Myometrial cell (primary cell): ENCODE measurements at places on chromosomes 16 and 17. TPM values are rescaled to one million over a fixed set of nuclear protein-coding genes. Genes with fewer than 3 reads are reported as not detected.

The SPATA22 gene
- total RNA-seq, result 0.71 TPM in 1 of 2 replicates, not detected in the other

The CPNE2 gene
- total RNA-seq, result 16.3 and 17.6 TPM in 2 replicates

The PRM2 gene
- not detected in 2 replicates for total RNA-seq

The PYDC1 gene
- not detected in 2 replicates for total RNA-seq

The C16orf74 gene
- total RNA-seq, result 27.8 and 28.0 TPM in 2 replicates

The CDH11 gene
- total RNA-seq, result 72.9 and 155 TPM in 2 replicates

The DUSP3 gene
- total RNA-seq, result 37.6 and 40.9 TPM in 2 replicates

The COA3 gene
- total RNA-seq, result 60.8 and 72.4 TPM in 2 replicates

The TNP2 gene
- not detected in 2 replicates for total RNA-seq

The ORAI3 gene
- 65.9 and 71.5 TPM in 2 replicates for total RNA-seq

The IL34 gene
- 0.89 and 2.3 TPM in 2 replicates for total RNA-seq

The SALL1 gene
- 2.5 and 2.9 TPM in 2 replicates for total RNA-seq

The STH gene
- total RNA-seq, result not detected in 2 replicates

The KRTAP9-2 gene
- total RNA-seq, result not detected in 2 replicates

The CACNG5 gene
- total RNA-seq, result not detected in 2 replicates

The SLC2A4 gene
- not detected in 2 replicates for total RNA-seq

The CD19 gene
- not detected in 2 replicates for total RNA-seq

The KCNJ2 gene
- 0.53 and 0.58 TPM in 2 replicates for total RNA-seq

The TEKT5 gene
- total RNA-seq, result not detected in 2 replicates

The TSPOAP1 gene
- total RNA-seq, result 0.18 and 0.58 TPM in 2 replicates

The TPSB2 gene
- total RNA-seq, result not detected in 2 replicates

The GPRC5B gene
- total RNA-seq, result 11.5 and 18.5 TPM in 2 replicates

The PRSS36 gene
- 0.18 and 2.0 TPM in 2 replicates for total RNA-seq

The C16orf89 gene
- 0.29 TPM in 1 of 2 replicates, not detected in the other for total RNA-seq

The HSF4 gene
- total RNA-seq, result 0.86 and 3.4 TPM in 2 replicates

The TMEM220 gene
- total RNA-seq, result 2.9 and 4.6 TPM in 2 replicates

The CFDP1 gene
- total RNA-seq, result 23.9 and 53.5 TPM in 2 replicates

The DCXR gene
- 180 and 192 TPM in 2 replicates for total RNA-seq

The MT3 gene
- not detected in 2 replicates for total RNA-seq

The SLC52A1 gene
- 0.29 and 0.71 TPM in 2 replicates for total RNA-seq

The KRTAP1-1 gene
- total RNA-seq, result 0.35 TPM in 1 of 2 replicates, not detected in the other

The SLFN12L gene
- total RNA-seq, result not detected in 2 replicates

The HOXB5 gene
- total RNA-seq, result 0.18 TPM in 1 of 2 replicates, not detected in the other

The PRCD gene
- 0.71 TPM in 1 of 2 replicates, not detected in the other for total RNA-seq

The PITPNM3 gene
- 0.86 and 1.1 TPM in 2 replicates for total RNA-seq

The MSLN gene
- total RNA-seq, result 0.53 and 0.86 TPM in 2 replicates
